ENCODE measurements at places on chromosomes 5 and 9.

- DNase-seq, result no peak
These were observed 134.5 kb downstream of the SEC61B start for GRCh38 chr9:99356512-99356971.

DNA sequence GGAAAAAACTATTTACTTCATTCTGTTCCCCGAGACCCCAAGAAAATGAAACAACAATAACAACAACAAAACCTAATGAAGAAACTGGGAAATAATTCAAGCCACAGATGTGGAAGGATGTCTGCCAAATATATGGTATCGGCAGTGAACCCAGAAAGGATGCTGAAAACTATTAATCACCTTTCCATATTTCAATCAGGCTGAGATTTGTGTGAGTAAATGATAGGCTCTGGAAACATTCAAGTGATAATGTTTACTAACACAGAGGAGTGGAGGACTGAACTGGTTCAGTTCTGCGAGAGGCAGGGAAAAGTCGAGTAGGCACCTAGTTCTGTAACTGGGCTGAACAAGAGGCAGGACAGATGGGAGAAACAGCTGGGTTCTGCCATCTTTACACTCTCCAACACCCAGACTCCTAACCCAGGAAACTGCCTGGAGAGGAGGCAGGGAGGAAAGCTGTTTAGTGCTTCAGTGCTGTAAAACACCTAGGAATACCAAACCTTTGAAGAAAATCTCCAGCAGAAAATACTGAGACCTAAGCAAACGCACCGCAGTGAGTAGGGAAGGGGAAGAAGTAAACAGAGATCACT, 96.8 kb upstream of the GNA14 start:
- DNase-seq, result no peak

DNA sequence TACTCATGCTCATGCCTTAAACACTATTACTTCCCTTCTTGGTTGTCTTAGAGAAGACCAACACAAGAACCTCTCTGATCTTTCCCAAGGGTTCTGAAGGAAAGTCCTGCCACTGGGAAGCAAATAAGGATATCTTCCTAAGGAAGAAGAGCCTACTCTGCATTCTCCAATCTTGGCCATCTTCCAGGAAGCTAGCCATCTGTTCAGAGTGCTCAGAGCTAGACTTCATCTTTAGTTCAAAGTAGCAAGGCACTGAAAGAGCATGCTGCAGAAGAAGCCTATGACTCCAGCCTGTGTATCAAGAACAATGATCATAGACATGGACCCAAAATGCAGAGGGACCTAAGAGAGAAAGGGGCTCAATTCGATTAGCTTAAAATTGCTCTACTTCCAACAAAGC, 114.7 kb downstream of the KIAA0825 start:
- peak; percentile 32 for DNase-seq

DNA sequence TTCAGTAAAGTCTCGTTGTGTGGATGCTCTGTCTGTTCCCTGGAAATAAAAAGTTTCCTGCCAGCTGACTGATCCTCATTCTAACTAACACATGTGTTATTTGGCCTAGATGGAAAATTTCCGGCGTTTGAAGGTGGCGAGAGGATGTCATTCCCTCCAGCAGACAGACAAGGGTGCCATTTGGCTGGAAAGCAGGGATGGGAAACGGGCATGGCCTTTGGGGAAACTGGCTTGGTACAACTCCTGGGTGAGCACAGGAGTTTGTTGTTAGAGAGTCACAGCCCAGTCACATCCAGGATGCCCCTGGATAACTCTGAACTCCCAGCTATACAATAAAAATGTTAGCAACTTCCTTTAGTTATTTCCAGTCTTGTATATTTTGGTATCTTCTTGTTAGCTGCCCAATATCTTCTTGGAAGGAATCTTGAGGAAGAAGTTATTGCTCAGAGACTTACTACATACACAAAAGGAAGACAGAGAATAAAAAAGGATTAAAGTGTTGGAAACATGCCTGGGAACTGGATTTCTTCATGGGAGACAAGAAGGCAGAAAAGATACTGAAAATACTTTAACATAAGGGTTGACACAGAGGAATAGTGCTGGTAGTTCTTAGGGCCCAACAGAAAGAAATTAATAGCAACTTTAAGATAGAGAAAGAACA, 41.9 kb downstream of the TEK start:
- no peak for DNase-seq

DNA sequence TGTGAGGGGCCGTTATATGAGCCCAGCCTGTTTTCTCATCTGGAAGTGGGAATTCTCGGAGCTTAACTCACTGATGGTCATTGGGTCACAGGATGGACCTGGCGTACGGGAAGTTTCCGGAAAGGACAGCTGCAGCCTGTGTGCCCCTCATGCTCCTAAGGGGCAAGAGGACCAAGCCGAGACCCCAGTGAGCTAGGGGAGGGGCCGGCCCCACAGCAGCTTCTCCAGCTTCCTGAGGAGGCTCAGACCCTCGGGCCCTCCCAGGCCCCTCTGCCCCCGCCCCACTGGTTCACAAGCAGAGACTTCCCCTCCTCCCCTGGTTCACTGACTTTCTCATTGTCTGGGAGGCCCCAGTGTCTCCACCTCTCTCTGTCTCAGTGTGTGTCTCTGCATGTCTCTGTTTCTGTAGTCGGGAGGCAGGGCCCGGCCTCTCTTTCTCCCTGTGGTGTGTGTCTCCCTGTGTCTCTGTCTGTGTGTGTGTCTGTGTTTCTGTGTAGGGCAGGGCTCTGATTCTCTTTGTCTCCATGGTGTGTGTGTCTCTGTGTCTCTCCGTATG, 32.3 kb upstream of the FIBCD1 start:
- no peak for DNase-seq

DNA sequence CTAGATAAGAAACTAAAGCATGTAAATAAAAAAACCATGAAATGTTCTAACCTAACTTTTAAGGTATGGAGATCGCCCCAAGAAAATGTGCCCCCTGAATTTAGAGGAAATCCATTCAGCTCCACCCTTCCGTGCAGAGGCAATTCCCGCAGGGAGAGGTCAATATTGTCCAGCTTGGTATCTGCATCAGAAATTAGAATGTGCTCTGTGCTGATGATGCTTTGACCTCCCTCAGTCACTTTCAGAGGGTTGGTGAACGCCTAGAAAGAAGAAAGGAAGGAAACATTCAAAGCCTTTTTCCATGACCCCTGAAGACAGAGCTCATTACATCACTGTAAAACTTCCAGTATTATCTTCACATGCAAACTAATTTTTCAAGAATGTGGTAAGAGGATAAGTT, 91.0 kb downstream of the FREM1 start:
- DNase-seq, result no peak

DNA sequence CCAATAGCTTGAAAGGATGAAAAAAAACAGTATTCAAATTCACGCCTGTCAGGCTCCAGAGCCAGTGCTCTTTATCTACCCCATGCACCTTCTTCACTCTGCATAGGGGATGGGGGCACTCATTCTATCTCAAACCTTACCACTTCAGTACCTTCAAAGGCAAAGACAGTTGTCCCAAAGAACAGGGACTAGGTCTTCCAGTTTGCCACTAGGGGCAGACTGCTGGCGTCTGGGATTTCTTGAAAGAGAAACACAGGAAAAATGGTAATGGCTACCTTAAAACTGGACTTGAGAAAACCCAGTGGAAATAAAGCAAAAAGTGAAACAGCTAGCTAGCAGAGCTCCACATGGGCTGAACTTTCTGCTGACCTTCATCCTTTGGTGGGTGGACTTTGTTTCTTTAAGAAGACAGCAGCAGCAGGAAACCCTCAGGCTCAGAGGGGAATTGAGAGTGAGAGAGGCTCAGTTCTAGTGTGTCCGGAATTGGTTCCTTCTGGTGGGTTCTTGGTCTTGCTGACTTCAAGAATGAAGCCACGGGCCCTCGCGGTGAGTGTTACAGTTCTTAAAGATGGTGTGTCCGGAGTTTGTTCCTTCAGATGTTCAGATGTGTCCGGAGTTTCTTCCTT, 41.0 kb upstream of the SLC36A1 start:
- no peak for DNase-seq

GRCh38 chr9:128127568-128127989, at the start of gene PTGES2:
TSS of gene PTGES2 (minus strand) at chr9:128127729. CDS start at chr9:128127717, 12 bp downstream.
- DNase-seq, result peak; percentile 92

- DNase-seq, result no peak
These were observed 24.0 kb downstream of the CSF1R start for GRCh38 chr5:150062216-150062922.

GRCh38 chr9:90288275-90288639, 354.4 kb downstream of the DIRAS2 start:
- no peak for DNase-seq

- DNase-seq, result no peak
These were observed 19.3 kb upstream of the PPP2CA start for GRCh38 chr5:134245101-134245604.

GRCh38 chr9:94782355-94783101, 56.0 kb downstream of the AOPEP start:
- no peak for DNase-seq

DNA sequence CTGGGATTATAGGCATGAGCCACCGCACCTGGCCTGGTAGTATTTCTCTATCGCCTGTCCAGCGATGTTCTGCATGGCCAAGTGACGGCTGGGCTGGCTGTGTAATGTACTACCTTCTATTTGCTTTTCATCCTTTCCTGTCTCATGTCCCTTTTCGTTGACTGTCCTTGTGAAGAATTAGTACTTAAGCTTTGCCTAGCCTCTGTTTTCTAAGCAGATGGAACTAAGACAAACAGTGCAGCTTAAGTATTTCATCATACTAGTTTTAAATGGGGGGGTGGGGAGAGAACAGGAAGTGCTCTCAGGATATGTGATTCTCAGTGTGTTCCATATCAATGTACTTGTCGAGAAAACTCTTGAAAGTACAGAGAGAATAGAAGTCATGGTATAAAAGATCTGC, 31.7 kb upstream of the CCL21 start:
- no peak for DNase-seq

DNA sequence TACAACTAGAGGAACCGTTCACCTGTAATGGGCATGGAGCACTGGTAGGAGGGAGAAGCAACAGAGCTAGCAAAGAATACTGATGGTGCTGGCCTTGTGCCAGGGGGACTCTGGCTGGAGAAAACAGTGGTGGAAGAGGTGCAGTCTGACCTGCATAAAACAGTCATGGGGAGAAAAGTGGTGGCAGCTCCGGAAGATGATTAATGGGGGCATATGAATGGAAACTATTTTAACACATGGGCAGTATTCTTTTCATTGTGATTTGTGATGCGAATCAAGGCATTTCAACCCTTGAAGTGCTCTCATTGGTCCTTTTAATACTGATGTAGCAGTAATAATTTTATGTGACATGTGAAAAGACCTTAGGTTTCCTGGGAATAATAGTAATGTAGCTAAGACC, 219.6 kb downstream of the ADAMTS6 start:
- DNase-seq, result peak; percentile 45

- no peak for DNase-seq
These were observed 1013.1 kb downstream of the NR2F1-AS1 start for GRCh38 chr5:92567831-92568450.

DNA sequence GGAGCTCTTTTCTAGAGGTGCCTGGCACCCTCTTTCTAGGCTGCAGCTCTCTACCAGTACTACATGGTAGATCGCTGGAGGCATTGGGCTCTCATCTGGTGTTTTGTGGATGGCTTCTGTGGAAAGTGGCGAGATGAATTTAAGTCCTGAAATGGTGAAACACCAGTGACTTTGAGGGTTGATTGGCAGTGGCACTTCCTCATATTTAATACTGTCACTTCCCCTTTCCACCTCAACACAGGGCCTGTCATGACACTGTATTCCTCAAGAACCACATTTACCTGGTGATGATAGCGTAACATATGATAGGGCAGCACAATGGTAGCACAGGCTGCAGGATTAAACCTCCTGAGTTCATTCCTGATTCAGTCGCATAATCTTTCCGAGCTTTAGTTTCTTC, 132.1 kb downstream of the KDM4C start:
- no peak for DNase-seq

DNA sequence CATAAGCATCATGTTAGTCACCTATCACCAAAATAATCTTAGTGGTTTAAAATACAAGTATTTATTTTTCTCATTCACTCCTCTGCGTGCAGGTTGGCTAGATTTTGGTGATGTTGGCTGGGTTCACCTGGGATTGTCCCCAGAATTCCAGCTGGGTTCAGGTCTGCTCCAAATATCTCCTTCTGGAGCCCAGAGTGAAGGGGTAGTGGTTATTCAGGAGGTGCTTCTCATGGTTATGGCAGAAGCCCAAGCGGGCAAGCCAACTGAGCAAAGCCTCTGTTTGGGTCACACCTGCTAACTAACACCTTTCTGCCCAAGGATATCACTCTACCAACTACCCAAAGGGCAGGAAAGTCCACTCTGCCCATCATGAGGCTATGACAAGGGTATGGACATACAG, 4.7 kb upstream of the SLC25A46 start:
- DNase-seq, result no peak

DNA sequence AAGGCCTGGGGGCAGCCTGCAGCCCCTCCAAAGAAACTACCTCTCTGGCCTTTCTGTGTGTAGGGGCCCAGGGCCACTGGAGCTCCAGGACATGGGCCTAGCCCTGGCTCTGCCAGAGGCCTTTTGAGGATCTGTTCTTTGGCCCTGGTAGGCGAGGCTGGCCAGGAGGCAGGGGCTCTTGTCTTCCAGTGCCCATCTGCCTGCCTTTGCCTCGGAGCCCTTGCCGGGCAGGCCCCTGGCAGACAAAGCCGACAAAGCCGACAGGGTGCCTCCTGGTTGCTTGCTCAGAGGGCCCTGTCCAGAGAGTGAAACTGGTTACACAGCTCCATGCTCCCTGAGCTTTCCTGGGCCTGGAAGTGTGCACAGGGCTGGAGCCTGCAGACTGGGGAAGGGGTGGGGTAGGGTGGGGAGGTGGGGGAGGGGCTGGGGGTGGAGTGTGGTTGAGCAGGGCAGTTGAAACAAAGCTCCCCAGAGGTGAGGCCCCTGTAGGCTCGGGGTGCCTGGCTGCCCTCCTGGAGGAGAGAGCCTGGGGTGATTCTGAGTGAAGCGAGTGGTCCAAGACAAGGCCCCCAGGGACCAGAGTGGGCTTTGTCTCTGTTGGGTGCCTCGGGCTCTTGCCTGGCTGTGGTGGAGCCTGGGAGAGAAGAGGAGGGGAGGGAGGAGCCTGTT, 29.3 kb downstream of the PTPA start:
- peak; percentile 70 for DNase-seq

GRCh38 chr5:138506370-138507306, 36.4 kb downstream of the ETF1 start:
- no peak for DNase-seq

DNA sequence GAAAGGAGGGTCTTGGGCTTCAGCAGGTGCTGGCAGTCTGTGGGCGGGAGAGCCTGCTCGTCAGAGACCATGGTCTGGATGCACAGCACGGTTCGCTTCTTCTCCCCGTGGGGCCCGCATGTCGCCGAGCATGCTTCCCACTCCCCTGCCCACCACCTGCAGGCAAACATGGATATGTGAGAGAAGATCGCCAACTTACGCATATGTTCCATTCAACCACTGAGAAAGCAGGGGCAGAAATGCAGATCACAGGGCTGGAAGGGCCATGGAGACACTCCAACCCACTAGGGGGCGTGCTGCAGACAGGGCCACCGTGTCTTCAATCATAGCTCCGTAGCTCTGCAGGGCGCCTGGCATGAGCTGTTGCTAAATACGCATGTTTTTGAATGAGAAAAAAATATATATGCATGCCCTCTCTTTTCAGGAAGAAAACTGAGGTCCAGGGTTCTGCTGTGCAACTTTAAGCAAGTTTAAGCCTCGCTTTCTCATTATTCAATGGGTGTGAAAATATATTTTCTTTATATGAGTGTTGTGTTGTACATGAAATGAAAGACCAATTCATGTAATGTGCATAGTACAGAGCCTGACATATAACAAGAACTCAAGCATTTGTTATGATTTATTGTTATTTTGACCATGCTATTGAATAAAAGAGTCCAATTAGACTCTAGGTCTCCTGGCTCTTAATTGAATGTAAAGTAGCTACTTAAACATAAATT, 148.0 kb downstream of the TARS1 start:
- peak; percentile 58 for DNase-seq

GRCh38 chr9:115524453-115525059, 406.6 kb upstream of the TNC start:
- DNase-seq, result peak; percentile 15

Measured in BE2C (cell line).